ENCODE measurements at places on chromosomes 4 and X.

- DNase-seq, result no peak
Measured at GRCh38 chrX:2500091-2500802, 529 bp downstream of the DHRSX start.

- no peak for DNase-seq
Measured at GRCh38 chr4:184897895-184898294, 72.1 kb upstream of the ACSL1 start.

- no peak for DNase-seq
Measured at GRCh38 chrX:16711219-16711811, 1.2 kb downstream of the CTPS2 start.

- DNase-seq, result no peak
Measured at GRCh38 chrX:35622601-35623000, 175.5 kb upstream of the MAGEB16 start.

- DNase-seq, result no peak
Measured at GRCh38 chr4:47478804-47479203, 6.3 kb upstream of the ATP10D start.

DNA sequence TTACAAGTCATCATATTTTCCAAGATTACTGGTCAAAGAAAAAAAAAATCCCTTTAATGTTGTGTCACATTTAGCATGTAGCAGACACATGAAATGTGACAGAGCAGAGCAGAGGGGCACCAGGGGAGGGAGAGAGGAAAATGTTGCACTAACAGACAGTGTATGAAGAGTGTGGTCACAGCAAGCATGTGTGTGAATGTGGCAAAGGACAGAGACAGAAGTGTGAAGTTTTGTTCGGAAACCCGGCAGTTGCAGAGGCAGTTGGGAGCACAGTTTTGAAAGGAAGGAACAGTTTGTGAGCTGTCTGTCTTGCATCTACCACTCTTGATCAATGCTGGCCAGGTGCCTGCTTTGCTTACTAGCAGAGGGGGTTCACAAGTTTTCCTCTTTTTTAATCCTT is 83.9 kb upstream of the MAP3K15 start:
- no peak for DNase-seq

- no peak for DNase-seq
Measured at GRCh38 chr4:100063355-100063754, 113.3 kb upstream of the H2AZ1 start.

GRCh38 chrX:43345166-43345565 is 310.9 kb upstream of the MAOA start:
- no peak for DNase-seq

DNA sequence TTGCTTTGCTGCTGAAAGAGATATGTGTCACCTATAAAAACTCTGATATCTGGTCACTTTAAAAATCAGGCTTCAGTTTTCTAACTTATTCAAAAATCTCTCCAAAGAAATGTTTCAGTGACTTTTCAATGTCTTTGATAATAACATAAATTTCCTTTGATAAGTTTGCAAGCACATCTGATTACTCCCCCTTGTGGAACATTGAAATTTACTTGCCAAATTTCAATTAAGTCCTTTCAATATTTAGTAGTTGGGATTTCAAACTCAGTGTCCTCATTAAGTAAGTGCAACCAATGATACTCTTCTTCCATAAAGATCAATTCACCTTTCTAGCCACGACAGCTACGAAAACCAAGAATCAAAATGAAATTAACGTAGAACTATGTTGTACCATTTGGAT is 151.3 kb upstream of the FAM47C start:
- DNase-seq, result no peak

DNA sequence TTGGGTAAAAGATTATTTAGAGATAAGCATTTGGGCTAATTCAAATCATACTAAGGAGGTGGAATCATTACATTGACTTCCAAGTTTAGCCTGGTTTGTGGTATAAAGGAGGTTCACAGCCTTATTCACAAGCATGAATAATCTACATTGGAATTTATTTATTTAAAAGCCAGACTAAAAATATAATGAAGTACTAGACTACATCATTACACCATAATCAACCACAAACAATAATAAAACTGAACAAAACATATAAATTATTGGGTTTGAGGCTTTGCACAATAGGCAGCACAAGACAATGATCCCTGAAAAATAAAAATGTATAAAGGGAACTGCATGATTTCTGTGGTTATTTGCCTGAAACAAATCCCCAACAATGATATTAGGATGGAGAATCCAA is 314.0 kb downstream of the GBA3 start:
- DNase-seq, result no peak

DNA sequence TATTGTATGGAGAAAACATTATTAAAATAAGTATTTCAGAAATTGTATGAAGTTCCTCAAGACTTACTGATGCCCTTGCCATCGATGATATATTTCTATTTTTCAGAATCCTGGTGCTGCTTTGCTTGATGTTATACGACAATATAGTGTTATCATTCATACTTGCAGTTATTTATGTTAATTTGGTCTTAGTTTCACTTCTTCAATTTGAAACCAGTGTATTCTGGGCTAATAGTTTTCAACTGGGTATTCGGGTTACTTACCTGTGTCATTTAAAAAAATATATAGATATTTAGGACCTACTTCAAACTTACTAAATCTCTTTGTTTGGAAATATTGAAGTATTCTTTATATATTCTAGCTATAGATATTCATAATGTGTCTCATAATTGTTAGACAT is 1414.7 kb downstream of the C4orf33 start:
- DNase-seq, result no peak

GRCh38 chr4:86916392-86916791 is 18.4 kb upstream of the AFF1 start:
- DNase-seq, result no peak

DNA sequence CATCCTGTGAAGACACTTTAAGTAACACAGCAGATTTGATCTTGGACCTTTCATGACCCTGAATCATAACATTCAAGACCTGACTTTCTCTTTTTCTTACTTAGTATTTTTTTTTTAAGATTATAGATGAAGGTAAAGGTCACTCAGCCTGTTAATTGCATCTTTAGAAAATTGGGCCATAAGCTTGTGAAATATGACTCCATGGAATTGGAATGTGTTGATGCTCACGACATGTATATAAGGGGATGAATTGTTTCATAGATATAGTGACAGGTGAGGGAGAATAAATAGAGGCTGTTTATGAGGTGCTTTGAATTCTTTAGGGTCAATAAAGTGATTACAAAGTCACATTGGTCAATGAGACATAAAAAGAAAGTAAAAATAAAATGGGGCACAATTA is 27.7 kb upstream of the HS3ST1 start:
- no peak for DNase-seq

GRCh38 chr4:66187175-66187720 is 517.0 kb upstream of the EPHA5 start:
- no peak for DNase-seq

- DNase-seq, result no peak
Measured at GRCh38 chrX:57900975-57901374, 9.3 kb downstream of the ZXDA start.

DNA sequence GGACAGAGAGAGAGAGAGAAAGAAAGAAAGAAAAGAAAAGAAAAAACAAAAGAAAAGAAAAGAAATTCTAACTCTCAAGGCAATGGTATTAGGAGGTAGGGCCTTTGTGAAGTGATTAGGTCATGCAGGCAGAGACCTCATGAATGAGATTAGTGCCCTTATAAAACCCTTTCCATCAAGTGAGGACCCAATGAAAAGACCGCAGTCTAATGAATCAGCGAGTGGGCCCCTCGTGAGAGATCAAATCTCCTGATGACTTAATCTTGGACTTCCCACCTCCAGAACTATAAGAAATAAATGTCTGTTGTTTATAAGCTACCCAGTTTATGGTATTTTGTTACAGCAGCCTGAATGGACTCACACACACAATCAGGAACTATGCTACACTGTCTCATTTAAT is 16.9 kb downstream of the AASDH start:
- DNase-seq, result no peak

DNA sequence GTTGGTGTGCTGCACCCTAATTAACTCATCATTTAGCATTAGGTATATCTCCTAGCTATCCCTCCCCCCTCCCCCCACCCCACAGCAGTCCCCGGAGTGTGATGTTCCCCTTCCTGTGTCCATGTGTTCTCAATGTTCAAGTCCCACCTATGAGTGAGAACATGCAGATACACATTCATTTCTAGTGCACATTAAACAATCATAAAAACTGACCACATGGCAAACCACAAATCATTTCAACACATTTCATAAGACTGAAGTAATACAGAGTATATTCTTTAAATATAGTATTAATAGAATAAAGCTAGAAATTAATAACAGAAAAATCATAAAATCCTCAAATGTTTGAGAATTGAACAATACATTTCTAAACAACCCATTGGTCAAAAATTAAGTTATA is 34.1 kb downstream of the PRKG2 start:
- no peak for DNase-seq

- no peak for DNase-seq
Measured at GRCh38 chr4:63937961-63938360, 471.3 kb downstream of the TECRL start.

- no peak for DNase-seq
Measured at GRCh38 chrX:13955975-13956374, 73.7 kb downstream of the GEMIN8 start.

- no peak for DNase-seq
Measured at GRCh38 chr4:165079476-165079875, 25.8 kb downstream of the TRIM75 start.

DNA sequence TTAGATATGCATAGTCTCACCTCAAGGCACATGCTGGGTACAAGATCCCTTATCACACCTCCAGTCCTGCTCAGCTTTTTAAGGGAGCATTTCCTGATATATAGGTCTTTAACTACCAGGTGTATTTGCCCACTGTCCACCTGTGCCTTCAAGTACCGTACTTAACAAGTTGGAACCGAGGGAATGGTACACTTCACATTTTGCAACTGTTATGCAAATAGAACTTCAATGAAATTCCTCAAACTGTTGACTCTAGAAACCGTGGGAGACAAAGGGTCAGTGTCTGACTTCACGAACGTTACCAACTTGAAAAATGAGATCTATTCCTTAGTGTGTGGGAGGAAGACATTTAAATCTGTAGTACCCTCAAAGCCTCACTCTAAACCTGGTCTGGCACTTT is 5.2 kb downstream of the TRIM2 start:
- no peak for DNase-seq

DNA sequence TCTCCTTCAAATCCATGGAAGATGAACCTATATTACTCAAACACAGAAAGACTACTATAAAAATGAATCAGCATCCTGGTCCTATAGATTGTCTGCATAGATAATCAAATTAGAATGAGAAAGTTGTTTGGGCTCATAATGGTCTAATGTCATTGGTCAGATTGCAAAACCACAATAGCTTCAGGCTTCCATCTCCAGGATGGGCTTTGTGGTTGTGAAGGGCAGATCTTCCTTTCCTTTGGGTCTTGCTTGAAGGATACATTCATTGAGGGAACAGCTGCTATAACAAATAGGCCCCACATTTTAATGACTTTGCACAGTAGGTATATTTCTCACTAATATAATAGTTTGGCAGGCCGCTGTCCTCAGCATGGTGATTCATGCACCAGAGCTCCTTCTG is 94.3 kb downstream of the REPS2 start:
- DNase-seq, result no peak

DNA sequence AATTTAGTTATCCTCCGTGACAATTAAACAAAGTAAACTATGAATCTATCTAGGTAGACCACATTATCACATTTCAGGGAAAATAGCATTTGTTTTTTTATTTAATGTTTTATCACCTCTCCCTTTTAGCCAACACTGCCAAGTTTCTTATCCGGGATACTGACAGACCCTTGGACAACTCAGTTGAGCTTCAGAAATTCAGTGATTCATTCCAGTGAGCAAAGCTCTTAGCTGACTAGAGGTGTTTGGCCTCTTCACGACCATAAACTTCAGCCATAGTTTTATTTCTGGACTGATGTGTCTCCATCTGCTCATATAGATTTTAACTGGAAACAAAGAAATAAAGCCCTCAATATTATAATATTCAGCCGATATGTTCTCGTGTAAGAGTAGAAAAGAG is 15.2 kb downstream of the SLITRK2 start:
- DNase-seq, result no peak
